Left ventricle myocardium superior (tissue), 1 donor: ENCODE measurements at places on chromosomes 11 and 22.

- DNase-seq: no peak
Observed at GRCh38 chr22:48262596-48263430, 1500.4 kb downstream of the TBC1D22A start.

GRCh38 chr22:22750335-22751042 lies 106.1 kb downstream of the GGTLC2 start:
- DNase-seq: no peak

- no peak for DNase-seq
Observed at GRCh38 chr11:94731880-94732601, 36.1 kb upstream of the AMOTL1 start.

DNA sequence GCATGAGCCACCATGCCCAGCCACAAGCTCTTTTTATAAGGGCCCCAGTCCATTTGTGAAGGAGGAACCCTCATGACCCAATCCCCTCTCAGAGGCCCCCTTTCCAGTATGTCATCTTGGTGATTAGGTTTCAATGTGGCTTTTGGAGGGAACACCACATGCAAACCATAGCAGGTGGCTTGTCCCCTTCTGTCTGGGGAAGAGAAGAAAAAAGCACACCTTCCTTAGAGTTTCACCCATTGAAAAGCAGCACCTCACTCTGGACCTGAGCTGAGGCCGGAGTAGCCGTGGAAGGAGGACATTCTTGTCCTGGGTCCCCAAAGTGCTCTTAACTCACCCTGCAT lies 25.4 kb downstream of the NEAT1 start:
- DNase-seq: no peak

GRCh38 chr11:64652586-64653387 lies 61.8 kb downstream of the SLC22A12 start:
- peak; percentile 81 for DNase-seq

GRCh38 chr11:71212871-71213559 lies 39.4 kb downstream of the SHANK2 start:
- DNase-seq: peak; percentile 46

DNA sequence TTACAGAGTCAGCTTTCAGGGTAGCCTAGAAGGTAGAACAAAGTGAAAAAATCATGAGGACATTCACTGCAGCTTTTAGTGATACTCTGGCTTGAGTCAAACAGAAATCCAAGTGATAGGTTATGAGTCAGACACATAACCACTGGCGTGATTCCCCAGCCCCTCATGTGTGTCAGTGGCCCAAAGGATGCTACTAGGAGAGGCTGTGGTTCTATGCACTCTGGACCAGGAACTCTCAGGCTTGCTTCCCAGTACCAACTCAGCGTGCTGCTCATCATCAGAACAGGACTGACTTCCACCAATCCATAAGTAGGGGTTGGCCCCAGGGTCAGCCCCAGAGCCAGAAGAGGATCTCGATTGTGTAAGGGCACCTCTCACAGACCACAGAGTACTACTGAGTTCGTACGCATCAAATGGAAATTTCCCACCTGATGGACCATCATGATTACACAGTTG lies 116.8 kb downstream of the MED15 start:
- DNase-seq: no peak

- no peak for DNase-seq
Observed at GRCh38 chr11:90593099-90593498, 370.2 kb upstream of the CHORDC1 start.

GRCh38 chr11:3709977-3710376 lies 38.8 kb upstream of the CHRNA10 start:
- no peak for DNase-seq

GRCh38 chr11:67367761-67368227 lies 5.6 kb downstream of the CLCF1 start:
- no peak for DNase-seq

- DNase-seq: no peak
Observed at GRCh38 chr22:44229331-44229730, 48.6 kb downstream of the PARVG start.

- no peak for DNase-seq
Observed at GRCh38 chr11:11279956-11280689, 72.9 kb downstream of the CSNK2A3 start.

DNA sequence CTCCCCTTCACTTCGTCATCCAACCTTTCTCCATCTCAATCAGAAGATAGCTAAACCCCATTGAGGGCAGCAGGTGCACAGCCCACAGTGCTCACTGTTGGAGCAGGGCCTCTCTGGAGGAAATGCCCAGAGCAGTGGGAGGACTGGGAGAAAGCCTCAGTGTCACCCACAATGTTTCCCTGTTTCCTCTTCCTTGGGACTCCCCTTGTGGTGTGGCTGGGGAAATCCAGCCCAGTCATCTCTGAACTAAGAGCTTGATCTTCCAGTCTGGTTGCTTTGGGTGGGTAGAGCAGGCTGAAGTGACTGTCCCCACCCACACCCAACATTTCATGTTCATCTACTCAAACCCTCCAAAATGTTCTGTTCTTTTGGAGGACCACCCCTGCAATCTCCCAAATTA lies 29.8 kb upstream of the EED start:
- no peak for DNase-seq

DNA sequence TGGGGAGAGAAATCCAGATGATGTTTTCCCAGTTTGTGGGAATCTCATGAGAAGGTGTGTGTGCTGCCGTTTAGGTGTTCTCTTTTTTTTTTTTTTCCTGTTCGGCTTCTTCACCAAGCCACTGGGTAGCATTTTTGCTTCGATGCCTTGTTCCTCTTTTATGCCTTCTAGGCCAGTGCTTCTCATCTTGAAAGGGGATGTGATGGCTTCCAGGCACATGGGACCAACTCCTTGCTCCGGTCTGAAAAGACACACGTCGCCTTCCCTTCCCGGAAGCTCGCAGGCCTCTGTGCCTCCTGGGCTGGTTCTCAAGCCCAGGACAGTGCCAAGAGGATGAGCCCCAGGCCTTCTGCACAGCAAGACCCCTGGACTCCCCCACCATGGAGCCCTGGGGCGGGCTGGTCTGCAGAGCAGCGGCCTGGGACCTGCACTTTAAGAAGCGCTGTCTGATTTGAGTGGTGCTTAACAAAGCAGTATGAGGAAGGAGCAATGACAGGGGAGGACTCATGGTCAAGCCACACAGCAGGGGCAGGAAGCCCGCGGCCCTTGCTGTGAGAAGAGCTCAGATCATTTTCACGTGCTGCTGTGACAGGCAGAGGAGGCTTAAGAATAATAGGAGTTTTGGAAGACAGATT lies 158.8 kb downstream of the MPPED1 start:
- no peak for DNase-seq

GRCh38 chr11:72684236-72684912 lies 10.2 kb upstream of the PDE2A start:
- peak; percentile 86 for DNase-seq

DNA sequence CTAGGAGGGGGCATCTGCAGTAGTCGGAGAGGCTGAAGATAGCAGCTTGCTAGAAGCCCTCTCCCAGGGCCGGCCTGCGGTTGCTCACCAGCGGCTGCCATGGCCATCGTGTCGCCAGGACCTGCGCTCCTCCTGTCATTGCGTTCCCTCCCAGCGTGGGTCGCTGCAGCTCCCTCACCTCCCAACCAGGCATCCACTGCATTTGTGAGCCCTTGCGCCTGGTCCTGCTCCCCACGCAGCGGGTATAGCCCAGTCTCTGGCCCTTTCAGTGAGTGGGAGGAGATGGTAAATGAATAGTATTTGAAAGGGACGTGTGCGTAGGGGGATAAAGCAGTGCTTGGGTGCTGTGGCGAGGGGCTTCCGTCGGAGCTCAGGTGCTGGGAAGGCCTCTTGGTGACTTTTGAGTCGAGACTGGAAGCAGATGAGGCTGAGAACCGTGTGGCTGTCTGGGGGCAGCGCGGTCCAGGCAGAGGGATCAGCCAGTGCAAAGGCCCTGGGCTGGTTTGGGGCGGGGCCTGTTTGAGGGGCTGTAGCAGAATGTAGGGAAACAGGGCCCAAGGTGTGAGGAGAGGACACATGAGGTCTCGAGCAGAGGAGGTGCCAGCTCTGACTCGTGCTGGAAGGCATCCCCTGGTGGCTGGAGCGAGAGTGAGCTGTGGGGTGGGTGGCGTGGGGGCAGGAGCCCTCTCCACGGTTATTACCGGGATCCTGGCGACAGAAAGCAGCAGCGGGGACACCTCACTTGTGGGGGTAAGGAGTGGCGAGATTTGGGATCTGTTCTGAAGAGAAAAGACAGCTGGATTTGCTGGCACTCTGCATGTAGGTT lies 39.3 kb downstream of the LRP5 start:
- DNase-seq: no peak

DNA sequence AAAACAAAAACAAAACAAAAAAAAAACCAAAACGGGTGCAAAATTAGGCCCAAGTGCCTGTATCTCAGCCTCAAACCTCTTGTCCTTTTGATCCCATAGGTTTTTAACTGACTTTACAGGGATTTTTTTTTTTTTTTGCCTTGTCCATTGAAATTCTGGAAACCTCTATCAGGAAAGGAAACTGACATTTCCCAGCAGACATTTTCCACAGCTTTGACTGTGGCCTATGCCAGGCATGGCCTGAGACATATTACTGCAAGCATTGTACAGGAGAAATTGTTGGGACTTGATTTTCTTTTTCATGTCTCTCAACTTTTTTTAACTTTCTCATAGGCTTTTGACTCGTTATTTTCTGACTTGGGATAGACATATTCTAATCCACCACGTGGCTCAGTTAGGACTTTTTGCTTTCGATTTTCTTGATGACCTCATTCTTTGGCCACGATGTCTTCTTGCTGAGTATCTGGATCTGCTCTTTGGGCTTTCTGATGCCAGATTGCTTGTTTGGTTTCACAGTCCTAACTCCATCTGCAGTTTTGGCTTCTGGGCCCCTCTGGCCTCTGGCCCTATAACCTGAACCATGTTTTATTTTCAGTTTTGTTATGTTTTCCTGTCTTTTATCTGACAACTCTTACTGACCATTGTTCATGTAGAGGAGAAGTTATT lies 336.1 kb upstream of the C11orf87 start:
- DNase-seq: peak; percentile 55

GRCh38 chr22:31857247-31857646 lies 87.1 kb upstream of the YWHAH start:
- no peak for DNase-seq

- DNase-seq: no peak
Observed at GRCh38 chr11:33256031-33256812, 959 bp upstream of the HIPK3 start.

- DNase-seq: no peak
Observed at GRCh38 chr11:130617001-130617400, 168.6 kb downstream of the ADAMTS15 start.

DNA sequence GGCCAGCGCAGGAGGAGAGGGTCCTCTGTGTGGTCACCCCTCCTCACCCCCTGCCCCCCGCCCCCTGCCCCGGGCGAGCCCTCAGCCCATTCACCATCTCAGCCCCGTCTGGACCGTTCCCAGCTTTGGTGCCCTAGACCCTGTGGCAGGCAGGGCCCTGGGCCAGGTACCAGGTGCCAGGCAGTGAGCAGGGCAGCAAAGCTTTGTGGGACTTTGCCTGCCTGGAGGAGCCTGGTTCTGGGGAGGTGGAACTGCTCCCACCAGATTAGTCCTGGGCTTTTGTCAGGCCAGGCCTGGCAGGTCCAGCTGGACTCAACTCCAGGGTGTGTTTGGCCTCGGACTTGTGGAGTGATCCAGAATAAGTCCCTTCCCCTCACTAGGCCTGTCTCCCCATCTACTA lies 13.7 kb upstream of the MYRF start:
- no peak for DNase-seq

DNA sequence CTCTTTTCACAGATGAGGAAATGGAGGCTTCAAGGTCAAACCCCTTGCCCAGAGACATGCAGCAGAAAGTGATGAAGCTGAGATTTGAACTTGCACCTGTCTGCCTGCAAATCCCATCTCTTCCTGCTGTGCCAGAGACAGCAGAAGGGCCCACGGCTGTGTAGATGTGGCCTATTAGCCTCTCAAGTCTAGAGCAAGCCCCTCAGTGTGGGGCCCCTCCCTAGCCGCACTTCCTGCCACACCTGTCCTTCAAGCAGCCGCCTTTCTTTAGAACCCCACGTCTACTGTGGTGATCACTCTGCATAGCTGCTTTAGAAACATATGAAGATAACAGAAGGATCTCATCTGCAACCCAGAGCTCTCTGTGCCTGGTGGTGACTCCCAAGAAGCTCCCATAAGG lies 41.2 kb upstream of the JAM3 start:
- DNase-seq: peak; percentile 7

DNA sequence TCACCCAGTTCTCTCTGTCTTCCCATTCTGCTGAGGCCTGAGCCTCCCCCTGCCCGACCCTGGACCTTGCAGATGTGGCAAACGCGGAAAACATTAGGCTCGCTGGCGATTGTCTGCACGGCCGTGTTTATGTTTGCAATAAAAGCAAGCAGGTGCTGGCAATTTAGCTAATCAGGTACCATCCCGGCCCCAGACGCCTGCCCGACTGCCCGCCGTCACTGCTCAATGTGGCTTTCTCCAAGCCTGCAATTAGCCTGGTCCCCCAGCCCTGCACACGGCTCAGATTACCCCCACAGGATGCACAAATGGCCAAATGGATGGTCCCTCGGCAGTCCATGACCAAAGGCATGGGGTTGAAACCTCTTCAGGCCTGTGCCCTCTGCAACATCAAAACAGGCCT lies 259.7 kb downstream of the MN1 start:
- DNase-seq: no peak

GRCh38 chr11:92225125-92225567 lies 528 bp downstream of the FAT3 start:
- DNase-seq: peak; percentile 22

- no peak for DNase-seq
Observed at GRCh38 chr11:130237282-130238006, 77.3 kb downstream of the ZBTB44 start.

DNA sequence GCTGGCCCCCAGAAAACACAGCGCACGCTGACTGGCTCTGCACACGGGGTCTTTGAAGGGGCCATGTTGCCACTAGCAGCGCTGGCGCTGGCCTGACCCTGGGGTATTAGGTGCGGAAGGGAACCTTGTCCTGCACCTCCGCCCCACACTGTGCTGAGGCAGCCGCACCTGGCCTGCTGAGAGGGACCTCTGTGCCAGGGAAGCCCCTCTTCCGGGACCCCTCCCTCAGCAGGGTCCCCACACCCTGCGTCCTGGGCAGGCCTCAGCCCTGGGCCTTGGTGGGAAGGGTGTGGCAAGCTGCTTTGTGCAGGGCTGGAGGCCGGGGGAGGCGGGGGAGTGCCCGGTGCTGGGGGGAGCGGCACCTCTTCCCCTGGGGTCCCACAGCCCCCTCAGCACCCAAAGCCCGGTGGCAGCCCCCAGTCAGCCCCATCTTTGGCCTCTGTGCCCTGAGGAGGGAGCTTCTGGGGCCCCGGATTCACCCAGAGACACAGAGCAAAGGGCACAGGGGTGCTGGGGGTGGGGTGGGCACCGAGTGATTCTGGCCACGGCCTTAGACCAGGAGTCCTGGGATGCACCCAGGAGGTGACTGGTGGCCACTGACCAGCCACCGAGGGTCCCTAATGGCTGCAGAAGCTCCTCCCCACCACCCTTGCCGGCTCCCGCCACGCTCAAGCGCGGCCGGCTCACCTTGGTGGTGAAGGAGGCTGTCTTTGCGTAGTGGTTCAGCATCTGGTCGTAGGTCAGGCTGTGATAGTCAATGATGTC lies 11.4 kb downstream of the TTLL8 start:
- DNase-seq: no peak

GRCh38 chr22:42324566-42324965 lies 54.1 kb upstream of the TCF20 start:
- DNase-seq: no peak
